OCI-M1 (cell line): ENCODE measurements at places on chromosomes 13 and 19.
A peak's percentile ranks its signal among the peaks of the same experiment; 100 is the strongest.

DNA sequence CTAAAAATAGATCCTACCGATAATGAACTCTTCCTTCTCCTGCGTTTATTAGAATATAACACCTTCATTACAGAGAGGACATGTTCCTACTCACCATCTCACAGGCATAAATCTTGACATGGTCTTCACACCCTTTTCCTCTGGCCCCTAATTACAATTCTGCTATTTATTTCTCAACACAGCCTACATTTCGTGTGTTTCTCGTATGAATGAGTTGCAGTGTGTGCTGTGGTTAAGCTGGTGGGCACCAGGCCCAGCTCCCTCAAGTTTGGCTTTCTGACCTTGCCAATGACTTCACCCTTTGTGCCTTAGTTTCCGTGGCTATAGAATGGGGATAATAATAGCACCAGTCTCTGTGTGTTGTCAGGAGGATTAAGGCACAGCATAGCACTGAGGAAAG lies 12.3 kb upstream of the KATNAL1 start:
- no peak for DNase-seq

- no peak for DNase-seq
These were observed 438.6 kb downstream of the TSHZ3 start for GRCh38 chr19:30910485-30911240.

DNA sequence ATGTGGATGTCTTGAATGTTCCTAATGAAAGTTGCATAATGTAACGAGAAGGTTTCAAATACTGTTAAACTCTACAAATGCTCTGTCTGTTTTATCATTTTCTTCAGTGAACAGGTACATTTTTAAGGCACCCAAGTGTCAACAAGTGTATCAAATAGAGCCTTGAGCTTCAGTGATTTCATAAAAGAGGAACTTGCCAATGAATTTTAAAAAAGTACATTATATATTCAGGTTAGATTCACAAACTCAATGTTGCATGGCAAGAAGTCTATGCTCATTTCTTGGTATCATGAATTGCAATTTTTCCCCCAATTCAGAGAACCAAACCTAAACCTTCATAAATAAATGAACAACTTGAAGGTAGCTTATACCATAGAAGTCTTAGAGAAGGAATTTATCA lies 838.8 kb downstream of the PCDH9 start:
- DNase-seq = peak; percentile 9

DNA sequence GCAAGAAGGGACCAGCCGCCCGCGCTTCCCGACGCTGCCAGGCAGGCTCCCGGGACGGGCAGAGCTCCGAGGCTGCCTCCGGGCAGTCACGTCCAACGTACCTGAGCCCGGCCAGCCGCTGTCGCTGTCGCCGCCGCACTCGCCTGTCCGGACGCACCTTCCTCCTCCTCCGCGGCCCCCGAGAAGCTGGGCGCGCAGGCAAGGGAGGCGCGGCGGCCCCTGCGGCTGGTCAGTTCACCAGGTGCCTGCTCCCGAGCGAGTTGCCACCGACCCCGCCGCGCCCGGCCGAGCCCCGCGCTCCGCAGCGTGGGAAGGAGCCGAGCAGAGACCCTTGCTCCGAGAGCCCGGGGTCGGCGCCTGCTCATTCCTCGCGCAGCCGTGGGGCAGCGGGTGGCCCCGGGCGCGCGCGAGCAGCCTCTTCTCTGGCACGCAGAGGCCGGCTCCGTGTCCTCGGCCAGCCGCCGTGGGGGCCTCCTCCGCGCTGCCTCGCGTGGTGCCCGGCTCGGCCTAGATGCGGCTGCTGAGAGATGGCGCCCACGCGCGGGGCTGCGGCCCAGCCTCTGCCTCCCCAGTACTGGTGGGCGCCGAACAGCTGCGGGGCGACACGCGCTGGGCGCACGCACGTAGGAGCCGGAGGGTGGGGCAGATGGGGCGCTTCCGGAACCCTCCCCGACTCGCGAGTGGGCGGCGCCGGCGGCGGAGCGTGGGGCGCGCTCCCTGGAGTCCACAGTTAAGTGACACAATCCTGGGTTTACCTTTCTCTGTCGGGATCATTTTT lies 419.4 kb downstream of the UQCRFS1 start:
- no peak for DNase-seq

GRCh38 chr13:46983881-46984280 lies 87.0 kb upstream of the HTR2A start:
- no peak for DNase-seq

DNA sequence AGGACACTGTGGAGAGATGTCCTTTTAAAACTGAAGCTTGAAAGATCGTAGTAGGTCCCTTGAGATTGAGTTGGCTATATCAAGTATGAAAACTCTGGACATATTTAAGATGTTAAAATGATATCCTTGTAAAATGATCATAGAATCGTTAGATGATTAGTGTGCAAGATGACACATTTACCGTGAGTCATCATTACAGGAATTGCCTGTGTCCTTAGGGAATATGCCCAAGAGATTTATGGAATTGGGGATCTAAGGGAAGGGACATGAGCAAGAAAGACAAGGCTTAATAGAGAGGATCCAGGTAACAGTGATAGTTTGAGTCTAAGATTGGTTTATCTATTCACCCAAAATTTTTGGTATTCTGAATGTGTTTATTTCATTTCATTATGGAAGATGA lies 233.7 kb downstream of the GPC5 start:
- no peak for DNase-seq

GRCh38 chr13:80685942-80686341 lies 345.0 kb upstream of the SPRY2 start:
- no peak for DNase-seq

GRCh38 chr13:84844473-84844872 lies 954.7 kb downstream of the SLITRK6 start:
- peak; percentile 68 for DNase-seq

GRCh38 chr19:58380037-58380661 lies 681 bp downstream of the ZNF837 start:
- DNase-seq = no peak

DNA sequence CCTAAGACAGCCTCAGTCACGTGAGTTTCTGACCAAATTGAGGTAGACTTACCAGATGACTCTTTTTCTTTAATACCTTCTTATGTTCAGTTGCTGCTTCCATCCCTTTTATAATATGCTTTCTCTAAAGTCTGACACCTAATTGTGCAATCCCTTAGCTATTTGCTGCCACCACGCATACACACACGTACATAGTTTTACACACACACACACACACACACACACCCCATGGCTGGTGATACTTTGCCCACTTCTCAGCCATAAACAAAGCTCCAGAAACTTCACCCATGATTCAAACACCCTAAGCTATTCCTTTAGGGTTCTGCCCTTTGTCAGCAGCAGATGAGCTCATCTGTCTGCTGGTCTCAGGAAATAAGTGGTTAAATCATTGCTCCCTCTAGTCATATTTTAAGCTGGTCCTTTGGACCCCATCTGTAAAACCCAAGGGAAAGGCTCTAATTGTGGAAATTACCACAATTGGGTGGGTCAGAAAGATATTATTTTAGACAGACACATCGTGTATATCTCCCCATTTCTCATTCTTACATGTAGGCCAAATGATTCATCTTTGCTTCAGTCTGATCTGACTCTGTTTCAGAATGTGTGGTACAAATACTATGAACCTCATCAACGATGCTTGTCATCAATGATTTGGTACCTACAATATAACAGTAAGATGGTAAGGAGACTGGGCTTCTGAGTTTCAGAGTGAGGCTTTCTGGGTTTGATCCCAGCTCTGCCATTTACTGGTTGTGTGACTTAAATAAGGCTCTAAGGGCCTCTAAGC lies 69.2 kb downstream of the NALCN start:
- no peak for DNase-seq

DNA sequence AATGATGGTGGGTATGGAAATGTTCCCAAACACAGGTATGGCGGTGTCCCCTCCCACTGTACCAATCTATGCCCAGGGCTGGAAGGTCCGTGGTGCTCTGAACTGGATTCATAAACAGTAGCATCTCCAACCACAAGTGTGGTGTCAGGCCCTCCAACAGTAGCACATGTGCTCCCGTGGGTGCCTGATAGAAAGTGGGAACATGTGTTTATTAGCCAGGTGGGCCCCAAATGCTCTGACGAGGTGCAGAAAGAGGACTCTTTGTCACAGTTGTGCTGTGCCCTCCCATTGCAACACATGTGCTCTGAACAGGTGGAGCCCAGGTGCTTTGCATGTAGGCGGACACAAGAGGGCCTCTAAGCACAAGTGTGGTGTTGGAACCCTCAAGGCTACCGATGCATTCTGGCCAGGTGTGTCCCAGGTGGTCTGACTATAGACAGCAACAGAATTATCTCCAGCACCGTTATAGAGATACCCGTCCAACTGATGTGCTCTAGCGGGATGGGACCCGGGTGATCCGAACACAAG lies 75.4 kb upstream of the ZNF30 start:
- no peak for DNase-seq

DNA sequence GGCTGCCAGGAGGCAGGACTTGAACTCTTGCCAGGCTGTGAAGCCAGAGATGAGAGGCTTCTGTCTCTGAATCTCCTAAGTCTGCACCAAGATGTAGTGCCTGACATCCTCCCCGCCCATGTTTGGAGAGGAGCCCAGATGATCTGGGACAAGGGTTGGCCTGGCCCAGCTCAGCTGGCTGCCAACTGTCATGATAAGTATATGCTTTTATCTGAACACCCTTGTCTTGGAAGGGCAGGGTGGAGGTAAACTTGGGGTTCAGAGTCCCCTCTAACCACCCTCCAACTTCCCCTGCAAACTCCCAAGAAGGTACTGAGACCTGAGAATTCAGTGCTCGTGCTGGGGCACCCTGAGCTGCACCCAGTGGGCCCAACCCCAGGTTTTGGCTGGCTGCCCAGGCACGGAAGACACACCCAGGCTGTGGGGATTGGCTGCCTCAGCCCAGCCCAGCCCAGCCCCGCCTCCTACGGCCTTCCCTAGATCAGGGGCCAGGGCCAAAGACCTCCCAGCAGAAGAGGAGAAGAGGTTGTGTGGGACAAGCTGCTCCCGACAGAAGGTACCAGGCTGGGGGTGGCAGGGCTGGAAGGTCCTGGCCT lies at the start of gene CYP4F12:
Gene CYP4F12 (plus strand): TSS at position 508 of the 596 bp plus-strand sequence. CDS start 443 bp downstream, outside the sequence.
- peak; percentile 24 for DNase-seq

DNA sequence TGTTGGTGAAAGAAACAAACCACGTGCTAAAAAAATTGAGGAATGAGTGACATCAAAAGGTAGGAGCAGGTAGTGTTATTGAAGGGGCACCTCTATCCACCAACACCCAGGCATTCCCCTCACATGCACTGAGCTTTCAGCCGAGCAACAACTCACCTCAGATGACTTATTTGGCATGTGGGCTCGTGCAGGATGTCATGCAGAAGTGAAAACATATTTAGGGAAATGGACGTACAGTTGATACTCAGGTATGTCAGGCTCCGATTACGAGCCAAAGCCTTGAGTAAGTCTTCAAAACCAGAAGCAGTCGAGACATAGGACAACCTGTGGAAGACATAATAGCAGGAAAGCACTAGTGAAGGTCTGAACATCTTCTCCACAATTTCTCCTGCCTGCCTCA lies 30.4 kb downstream of the NLRP11 start:
- DNase-seq = no peak

GRCh38 chr19:42132030-42132628 lies at the start of gene POU2F2:
Gene POU2F2 (minus strand): TSS chr19:42132446. CDS start chr19:42132411, 35 bp downstream.
- DNase-seq = no peak

DNA sequence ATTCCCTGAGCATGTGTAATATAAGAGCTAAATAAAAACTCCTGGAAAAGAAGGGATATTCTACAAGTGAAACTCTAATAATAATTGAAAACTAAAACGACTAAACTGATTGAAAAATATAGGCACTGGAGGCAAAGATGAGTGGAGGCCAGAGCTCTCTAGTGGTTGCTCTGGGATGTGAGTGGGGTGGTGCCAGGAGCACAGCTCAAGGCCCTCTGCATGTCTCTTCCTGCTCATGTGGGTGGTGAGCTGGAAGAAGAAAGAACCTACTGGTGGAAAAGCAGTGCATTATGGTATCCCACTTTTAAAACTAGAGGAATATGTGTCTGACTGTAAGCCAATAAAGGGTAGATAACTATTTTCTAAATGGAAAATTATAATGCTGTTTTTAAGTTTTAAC lies 15.8 kb upstream of the ARHGEF7 start:
- no peak for DNase-seq

- no peak for DNase-seq
These were observed 126.3 kb upstream of the SLC7A1 start for GRCh38 chr13:29721766-29722165.

DNA sequence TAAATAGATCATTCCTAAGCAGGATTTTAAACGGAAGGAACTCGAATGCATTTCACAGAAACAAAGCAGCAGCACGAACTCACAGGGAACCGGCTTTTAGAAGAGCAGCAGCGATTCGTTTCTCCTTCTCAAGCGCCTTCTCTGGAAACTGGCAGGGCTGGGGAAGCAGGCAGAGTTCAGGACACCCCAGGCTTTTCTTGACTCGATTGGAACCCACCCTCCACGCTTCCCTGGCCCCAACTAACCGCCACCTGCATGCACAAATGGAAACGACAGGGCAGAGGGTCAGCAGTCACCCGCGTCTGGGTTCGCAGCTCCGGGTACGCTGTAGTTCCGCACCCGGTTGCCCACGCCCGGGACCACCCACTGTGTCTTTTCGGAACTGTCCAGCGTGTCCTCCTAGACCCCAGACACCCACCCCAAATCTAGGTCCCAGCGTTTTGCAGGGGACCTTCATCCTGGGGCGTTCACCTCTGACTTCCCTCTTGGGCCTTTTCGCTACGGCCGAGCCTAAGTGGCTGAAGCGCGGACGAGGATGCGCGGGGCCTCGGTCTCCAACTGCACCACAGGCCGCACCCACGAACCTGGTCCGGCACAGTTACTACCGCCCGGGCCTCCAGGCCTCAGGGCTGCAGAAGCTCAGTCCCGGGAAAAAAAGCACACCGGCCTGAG lies 500 bp downstream of the ZFP30 start:
- no peak for DNase-seq

DNA sequence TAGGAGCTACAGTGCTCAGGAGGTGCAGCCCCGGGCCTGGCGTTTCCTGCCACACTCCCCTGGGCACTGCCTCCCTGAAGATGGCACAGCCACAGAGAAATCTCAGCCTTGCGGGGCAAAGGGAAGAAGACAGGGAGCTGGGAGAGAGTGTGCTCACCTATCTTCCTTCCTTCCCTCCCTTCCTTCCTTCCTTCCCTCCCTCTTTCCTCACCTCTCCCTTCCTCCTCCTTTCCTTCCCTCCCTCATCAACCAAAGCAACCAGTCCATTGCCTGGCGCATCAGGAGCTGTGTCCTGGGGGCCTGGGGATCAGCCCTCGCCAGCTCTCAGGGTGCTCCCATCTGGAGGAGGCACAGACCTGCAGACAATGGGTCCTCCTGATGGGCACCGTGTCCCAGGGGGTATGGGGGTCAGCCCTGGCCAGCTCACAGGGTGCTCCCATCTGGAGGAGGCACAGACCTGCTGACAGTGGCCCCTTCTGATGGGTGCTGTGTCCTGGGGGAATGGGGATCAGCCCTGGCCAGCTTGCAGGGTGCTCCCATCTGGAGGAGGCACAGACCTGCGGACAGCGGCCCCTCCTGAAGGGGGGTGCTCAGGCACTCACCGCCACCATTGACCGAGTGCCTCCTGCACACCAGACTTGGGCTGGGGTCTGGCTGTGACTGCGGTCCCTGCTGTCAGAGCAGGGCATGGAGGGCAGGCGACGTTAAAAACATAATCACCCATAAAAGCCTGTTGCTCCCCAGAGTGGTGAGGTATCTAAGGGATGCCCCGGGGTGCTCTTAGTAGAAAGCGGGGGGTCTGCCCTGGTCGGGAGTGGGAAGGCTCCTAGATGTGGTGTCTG lies 120.2 kb downstream of the URI1 start:
- DNase-seq = no peak
